ENCODE measurements at places on chromosomes 2 and 18.

GRCh38 chr2:96626553-96626942 lies 11.6 kb downstream of the KANSL3 start:
- no peak for DNase-seq

GRCh38 chr2:172465417-172466334 lies 38.3 kb downstream of the ITGA6 start:
- peak; percentile 55 for DNase-seq

- DNase-seq, result no peak
These were observed 95.0 kb downstream of the STRADB start for GRCh38 chr2:201546576-201546975.

DNA sequence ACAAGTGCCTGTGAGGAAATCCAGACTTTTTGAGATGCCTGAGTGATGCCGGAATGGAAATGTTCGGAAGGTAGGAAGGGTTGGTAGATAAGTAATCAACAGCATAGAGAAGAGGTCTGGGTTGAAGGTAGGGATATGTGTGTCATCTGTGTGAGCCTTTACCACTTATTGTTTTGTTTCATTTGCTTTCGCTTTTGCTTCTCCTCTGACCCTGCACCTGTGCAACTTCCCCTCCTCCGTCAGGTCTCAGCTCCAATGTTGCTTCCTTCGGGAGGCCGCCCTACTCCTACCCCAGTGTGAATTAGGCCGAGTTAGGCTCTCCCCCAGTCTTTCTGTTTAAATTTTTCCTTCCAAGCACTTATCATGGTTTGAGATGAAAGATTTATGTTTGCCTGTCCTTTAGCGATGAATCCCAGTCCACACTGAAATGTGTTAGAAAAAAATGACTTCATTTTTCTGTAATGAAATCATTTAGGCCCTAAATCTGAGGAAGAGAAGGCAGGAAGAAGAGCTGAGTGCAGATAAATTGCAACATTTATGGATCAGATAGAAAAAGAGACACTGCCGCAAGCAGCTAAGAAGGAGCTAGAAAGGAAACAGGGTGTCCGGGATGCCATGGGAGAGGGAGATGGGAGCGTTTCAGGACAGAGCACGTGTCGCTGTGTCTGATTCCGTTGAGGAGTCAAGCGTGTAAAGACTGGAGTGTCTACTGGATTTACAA lies 139.6 kb upstream of the PELI1 start:
- DNase-seq, result no peak

Data from dorsolateral prefrontal cortex (tissue), 122 donors.